ENCODE measurements at places on chromosomes 3 and 15.

- no peak for DNase-seq
These were observed 220.2 kb downstream of the NTRK3 start for GRCh38 chr15:88036154-88036839.

DNA sequence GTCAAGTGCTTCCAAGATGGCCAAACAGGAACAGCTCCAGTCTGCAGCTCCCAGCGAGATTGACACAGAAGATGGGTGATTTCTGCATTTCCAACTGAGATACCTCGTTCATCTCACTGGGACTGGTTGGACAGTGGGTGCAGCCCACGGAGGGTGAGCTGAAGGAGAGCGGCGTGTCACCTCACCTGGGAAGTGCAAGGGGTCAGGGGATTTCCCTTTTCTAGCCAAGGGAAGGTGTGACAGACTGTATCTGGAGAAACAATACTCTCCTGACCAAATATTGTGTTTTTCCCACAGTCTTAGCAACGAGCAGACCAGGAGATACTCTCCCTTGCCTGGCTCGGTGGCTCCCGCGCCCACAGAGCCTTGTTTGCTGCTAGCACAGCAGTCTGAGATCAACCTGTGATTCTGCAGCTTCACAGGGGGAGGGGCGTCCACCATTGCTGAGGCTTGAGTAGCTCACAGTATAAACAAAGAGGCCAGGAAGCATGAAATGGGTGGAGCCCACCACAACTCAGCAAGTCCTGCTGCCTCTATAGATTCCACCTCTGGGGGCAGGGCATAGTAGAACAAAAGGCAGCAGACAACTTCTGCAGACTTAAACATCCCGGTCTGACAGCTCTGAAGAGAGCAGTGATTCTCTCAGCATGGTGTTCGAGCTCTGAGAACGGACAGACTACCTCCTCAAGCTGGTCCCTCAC, 293.5 kb upstream of the SUCLG2 start:
- DNase-seq = no peak

GRCh38 chr3:186665625-186666188, at the start of gene HRG:
HRG (plus strand) TSS chr3:186666014; CDS start chr3:186666032, 18 bp downstream.
- DNase-seq = no peak

GRCh38 chr3:187051724-187052366, 87.5 kb downstream of the RPL39L start:
- DNase-seq = no peak

GRCh38 chr3:111539351-111540331, 2.4 kb upstream of the CD96 start:
- peak; percentile 57 for DNase-seq
